A549 treated with CORT108297 at 1 μM for 4 hours (cell line): ENCODE measurements at places on chromosomes 1 and 21. TPM values are rescaled to one million over a fixed set of nuclear protein-coding genes. Genes with fewer than 3 reads are reported as not detected.

The SORT1 gene
- total RNA-seq = 3.1 to 4.5 TPM (median 3.3 TPM) in 5 replicates

The PTGFRN gene
- 14.7 to 17.3 TPM (median 16.3 TPM) in 5 replicates for total RNA-seq

The BCL10 gene
- total RNA-seq = 12.7 to 17.5 TPM (median 13.5 TPM) in 5 replicates

The NDC1 gene
- 22.4 to 26.4 TPM (median 24.6 TPM) in 5 replicates for total RNA-seq

The CYP4Z1 gene
- not detected in 5 replicates for total RNA-seq

The C1orf141 gene
- not detected in 5 replicates for total RNA-seq

The PKNOX1 gene
- total RNA-seq = 4.7 to 7.0 TPM (median 6.6 TPM) in 5 replicates

The TMEM269 gene
- total RNA-seq = 0.06 to 0.16 TPM (median 0.08 TPM) in 5 replicates

The CLCA2 gene
- total RNA-seq = not detected in 5 replicates

The EDN2 gene
- total RNA-seq = 6.9 to 11.0 TPM (median 10.3 TPM) in 5 replicates

The ZNF648 gene
- not detected in 5 replicates for total RNA-seq

The FCN3 gene
- total RNA-seq = not detected in 5 replicates

The DBT gene
- 3.2 to 4.7 TPM (median 4.1 TPM) in 5 replicates for total RNA-seq

The LRRC7 gene
- total RNA-seq = not detected in 5 replicates

The TMPRSS15 gene
- not detected in 5 replicates for total RNA-seq

The UBASH3A gene
- total RNA-seq = 0.10 to 0.16 TPM (median 0.13 TPM) in 5 replicates

The C1orf115 gene
- total RNA-seq = 4.1 to 6.3 TPM (median 5.5 TPM) in 5 replicates

The IL12RB2 gene
- total RNA-seq = 0.02 to 0.14 TPM (median 0.08 TPM) in 3 of 5 replicates, not detected in the others
